Temporal lobe (tissue), 4 donors: ENCODE measurements at places on chromosomes 1 and 21. TPM values are rescaled to one million over a fixed set of nuclear protein-coding genes. Genes with fewer than 3 reads are reported as not detected.

Gene PIK3CD
- 8.9 TPM for total RNA-seq

Gene TMEM39B
- 3.2 TPM for total RNA-seq

Gene CCDC185
- total RNA-seq = under 0.01 TPM

Gene RNU1-2
- total RNA-seq = 73,230 TPM

Gene UMODL1
- not detected for total RNA-seq

Gene HSD11B1
- 0.25 TPM for total RNA-seq

Gene PLEKHA6
- 10.3 TPM for total RNA-seq

Gene LHX8
- total RNA-seq = under 0.01 TPM
